ENCODE measurements at places on chromosomes 2 and 18.

DNA sequence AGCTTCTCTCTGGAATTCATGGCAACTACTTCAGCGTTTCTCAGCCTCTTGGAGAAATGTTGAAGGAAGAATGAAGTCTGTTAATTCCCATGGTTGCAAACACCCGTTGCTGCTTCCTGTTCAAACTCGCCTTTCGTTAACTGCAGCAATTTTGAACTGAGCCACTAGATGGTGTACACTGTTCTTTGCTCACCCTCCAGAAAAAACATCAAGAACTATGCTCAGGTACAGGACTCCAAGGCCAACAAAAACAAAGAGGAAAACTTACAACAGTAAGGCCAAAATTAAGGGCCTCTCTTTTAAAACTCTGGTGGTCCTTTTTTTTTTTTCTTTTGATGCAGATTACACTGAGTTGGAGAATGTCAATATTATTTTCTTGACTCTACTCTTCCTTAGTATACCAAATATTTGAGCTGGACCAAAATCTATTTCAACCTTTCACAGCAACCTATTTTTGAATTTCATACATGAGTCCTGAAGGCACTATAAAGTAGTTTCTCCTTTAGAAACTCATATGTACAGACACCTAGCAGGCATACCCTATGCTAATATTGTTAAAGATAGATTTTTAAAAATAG lies 58.2 kb downstream of the KLHL14 start:
- peak; percentile 66 for DNase-seq

DNA sequence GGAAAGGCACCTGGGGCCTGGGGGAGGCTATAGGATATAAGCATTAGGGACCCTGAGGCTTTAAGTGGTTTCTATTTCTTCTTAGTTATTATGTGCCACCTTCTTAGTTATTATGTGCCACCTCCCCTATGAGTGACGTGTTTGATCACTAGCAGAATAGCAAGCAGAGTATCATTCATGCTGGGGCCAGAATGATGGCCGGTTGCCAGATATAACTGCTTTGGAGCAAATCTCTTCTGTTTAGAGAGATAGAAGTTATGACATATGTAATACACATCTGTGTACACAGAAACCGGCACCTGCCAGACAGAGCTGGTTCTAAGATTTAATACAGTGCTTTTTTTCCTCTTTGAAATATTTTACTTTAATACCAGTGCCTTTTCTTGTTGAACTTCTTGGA lies 29.4 kb downstream of the LIPG start:
- no peak for DNase-seq

- peak; percentile 77 for DNase-seq
Observed at GRCh38 chr2:130336877-130337734, 5.6 kb upstream of the IMP4 start.

DNA sequence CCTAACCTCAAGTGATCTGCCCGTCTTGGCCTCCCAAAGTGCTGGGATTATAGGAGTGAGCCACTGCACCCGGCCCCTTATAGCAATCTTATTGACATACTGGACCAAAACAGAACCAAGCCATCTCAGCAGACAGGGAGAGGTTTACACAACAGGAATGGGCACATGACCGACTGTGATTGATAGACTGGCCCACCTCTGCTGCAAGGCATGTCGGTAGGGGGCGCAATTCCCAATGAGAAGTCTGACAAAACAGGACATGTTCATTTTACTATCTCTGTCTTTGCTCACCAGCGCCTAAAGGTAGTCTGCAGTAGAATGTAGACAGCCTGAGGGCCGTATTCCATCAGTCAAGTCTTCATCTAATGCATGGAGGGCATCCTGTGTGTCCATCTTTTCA lies 2.0 kb downstream of the LYPD6B start:
- peak; percentile 15 for DNase-seq

DNA sequence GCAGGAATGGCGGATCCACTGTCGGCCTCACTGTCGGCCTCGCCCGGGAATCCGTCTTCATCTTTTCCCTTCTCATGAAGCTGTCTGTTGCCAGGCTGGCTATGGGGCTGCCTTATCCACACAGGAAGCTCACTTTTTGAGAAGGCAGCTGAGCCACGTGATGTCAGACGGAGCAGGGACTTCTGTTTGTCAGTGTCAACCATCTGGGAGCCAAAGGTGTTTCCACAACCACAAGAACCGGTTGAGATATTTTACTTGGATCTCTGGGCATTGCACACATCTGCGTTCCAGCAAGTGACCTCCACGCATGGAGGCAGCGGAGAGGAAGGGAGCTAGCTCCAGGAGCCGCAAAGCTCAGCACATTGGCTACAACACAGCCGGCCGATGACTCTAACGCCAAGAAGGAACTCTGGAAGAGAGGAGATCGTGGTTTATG lies 27.4 kb upstream of the TAF1B start:
- DNase-seq: no peak

GRCh38 chr2:98713332-98714015 lies 17.5 kb downstream of the MGAT4A start:
- DNase-seq: no peak

DNA sequence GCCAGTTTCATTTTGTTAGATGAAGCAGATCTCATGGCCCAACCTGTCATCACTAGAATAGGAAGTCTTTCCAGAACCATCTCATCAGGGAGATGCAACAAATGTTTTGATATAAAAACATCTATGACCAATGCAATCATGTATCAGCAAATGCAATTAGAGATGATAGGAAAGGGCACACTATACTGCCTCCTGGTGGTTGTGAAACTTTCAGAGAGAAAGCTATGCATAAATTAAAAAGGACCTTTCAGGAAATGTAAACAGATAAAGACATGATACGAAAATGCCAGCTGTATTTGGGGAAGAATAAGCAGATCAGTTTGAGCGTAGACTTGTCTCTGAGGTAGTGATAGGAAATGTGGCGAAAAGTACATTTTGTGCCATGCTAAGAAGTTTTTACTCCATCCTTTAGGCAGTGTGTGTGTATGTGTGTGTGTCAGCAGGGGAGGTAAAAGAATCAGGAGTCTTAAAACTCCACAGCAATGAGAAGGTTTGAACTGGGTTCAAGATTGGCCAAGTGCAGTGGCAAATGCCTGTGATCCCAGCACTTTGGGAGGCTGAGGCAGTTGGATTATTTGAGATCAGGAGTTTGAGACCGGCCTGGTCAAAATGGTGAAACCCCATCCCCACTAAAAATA lies 479.3 kb downstream of the CPS1 start:
- DNase-seq: peak; percentile 20

DNA sequence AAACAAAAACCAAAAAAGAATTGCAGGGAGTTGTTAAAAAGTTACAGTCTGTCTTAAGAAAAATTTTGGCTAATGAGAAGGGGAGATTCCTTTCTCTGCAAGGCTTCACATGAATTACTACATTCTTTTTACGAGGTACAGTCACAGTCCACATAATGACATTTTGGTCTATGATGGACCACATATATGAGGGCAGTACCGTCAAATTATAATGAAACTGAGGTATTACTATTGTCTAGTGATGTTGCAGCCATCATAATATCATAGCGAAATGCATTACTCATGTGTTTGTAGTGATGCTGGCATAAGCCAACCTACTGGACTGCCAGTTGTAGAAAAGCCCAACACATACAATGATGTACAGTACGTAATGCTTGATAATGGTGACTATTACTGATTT lies 12.5 kb downstream of the SERPINB7 start:
- no peak for DNase-seq

DNA sequence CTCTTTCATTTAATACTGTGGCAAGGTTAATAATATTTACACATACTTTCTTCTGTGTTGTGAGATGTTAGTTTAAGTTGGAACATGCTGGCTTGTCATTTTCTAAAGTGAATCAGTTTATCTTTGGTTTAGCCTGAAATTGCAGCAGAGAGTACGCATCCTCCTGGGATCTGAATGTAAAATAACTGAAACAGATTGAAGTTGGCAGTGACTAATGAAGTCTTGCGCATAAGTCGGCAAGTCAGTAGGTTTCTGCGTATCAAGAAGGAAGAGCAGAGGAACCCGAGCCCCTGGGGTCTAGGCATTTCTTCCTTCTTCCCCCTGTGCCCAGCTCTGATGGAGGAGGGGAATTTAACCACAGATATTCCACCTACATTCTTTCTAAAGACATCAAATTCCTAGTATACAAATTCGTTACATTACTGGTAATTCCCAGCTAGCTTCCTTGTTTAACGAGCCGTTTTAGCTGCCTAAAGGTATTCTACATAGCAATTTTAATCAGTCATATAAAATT lies 392.1 kb upstream of the RAB12 start:
- peak; percentile 32 for DNase-seq

DNA sequence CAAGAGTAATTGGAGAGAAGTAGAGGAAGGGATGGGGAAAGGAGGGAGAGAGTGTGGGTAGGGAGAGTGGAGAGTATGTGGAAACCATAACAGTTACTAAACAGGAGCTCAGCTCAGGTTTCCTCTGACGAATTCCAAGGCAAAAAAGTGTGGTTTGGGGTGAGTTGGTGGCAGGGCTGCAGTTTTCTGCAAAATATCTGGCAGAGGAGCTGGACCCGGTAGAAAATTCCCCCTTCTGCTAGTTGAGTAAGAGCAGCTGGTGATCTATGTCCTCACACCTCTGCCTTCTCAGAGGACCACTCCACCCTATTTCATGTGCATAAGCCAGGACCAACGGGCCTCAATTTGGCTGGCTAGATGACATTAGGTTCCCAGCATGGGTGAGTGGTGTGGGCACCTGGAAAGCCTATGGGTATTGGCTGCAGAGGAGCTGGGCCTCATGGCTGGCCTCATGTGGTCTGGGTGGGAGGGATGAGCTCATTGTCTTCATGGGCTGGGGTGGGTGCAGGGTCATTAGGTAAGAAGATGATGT lies 13.2 kb downstream of the NRP2 start:
- DNase-seq: peak; percentile 53

- DNase-seq: no peak
Observed at GRCh38 chr18:49931760-49932159, 118.4 kb upstream of the ACAA2 start.

GRCh38 chr2:810397-810796 lies 133.2 kb upstream of the TMEM18 start:
- no peak for DNase-seq

DNA sequence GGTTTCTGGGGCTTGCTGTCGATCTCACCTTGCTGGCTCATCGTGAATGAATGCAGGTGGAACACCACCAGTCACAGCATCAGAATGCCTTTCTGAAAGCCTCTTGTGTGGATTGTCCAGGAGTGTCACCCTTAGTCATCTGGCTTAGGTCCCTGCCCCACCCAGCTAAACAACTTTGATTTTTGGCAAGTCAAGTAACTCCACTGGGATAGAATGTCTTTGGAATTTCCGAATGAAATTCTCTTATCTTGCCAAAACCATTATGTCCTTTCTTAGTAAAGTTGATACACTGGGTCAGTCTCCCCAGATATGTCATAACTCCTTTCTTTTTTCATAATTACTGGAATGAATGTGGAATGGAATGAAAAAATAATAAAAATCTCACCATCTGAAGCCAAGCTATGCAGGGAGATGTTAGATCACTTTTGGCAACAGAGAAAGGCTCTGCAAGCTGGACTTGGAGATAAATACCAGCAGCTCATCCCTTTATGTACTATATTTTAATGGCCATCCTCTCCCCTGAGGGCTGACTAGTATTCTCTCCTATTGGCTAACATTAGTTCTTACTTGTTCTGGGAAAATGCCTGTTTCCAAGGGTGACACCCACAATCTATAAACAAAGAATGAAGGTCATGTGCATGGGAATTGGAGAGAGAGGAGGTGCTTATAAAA lies 35.4 kb downstream of the INSIG2 start:
- peak; percentile 81 for DNase-seq

GRCh38 chr2:45595721-45596435 lies 15.2 kb downstream of the SRBD1 start:
- peak; percentile 91 for DNase-seq

DNA sequence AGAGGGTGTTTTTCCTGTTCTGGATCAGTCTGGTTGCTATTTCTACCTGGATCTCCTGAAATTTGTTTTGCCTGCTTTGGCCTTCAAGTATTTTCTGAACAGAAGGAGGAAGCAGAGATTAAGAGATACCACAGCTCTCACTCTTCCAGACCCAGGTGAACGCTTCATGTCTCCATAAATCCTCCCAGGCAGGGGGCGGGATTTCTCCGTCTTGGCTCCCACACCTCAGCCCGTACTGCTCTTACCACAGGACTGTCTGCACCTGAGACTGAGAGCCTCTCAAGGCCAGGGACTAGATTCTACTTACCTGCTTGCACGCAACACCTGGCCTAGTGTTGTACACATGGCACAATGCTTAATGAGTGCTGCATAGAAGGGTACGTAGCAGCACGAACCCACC lies 59.9 kb upstream of the LRPPRC start:
- DNase-seq: no peak

DNA sequence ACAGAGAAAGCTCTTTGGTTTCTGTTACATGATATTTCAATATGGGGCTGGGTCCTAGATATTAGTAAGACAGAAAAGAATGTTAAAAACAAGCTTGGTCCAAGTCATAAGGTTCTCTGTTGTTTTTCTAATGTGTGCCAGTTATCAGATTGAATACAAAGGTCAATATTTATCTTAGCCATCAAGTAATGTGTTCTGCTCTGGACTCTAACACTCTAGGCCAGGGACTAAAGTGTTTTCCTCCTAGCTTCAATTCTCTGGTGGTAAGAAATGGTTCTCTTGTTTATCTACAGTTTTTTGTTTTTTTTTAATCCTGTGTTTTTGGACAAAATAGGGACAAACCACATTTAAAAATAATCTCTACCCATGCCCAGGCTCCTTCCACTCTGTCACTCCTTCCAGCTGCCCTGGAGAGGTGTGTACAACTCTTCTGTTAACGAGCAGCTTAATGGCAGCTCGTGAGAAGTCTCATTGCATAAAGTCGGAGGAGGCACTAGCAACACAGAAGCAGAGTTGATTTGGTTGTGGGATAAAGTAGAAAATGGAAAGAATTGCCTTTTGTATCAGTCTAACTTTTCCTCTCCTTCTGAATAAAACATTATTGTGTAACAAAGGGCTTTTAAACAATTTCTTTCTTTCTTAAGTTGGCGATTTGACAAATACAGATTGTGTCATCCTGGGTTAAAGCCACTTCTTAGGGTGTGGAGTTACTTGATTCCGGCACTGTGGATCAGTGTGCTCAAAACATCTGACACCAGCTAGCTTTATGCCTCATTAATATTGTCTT lies 8.0 kb upstream of the SESTD1 start:
- DNase-seq: peak; percentile 79

DNA sequence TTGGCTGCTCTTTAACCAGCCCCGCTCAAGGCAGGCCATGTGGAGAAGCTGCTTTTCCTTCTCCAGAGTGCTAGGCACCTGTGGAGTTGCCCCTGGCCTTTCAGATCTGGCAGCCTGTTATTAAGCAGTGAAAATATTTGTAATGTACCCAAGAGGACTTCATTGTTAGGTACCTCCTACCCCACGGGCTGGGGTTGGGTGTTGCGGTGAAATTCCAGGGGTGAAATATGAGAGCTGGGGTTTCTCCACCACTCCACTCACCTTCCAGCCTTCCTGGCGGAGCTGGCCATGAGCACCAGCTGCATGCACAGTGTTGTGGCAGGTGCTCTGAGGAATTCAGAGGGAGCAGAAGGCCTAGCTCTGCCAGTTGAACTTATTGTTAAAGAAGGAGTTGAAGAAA lies 39.1 kb downstream of the NTSR2 start:
- no peak for DNase-seq

- DNase-seq: peak; percentile 48
Observed at GRCh38 chr2:60442608-60443007, 110.8 kb downstream of the BCL11A start.

- DNase-seq: no peak
Observed at GRCh38 chr2:226874749-226875148, 38.9 kb downstream of the RHBDD1 start.

Data from fibroblast of skin of back (primary cell).